ENCODE measurements at places on chromosomes 2 and 18.

- no peak for DNase-seq
Measured at GRCh38 chr2:241595600-241596140, 37.1 kb downstream of the BOK start.

- no peak for DNase-seq
Measured at GRCh38 chr2:18750672-18751554, 161.5 kb upstream of the NT5C1B start.

DNA sequence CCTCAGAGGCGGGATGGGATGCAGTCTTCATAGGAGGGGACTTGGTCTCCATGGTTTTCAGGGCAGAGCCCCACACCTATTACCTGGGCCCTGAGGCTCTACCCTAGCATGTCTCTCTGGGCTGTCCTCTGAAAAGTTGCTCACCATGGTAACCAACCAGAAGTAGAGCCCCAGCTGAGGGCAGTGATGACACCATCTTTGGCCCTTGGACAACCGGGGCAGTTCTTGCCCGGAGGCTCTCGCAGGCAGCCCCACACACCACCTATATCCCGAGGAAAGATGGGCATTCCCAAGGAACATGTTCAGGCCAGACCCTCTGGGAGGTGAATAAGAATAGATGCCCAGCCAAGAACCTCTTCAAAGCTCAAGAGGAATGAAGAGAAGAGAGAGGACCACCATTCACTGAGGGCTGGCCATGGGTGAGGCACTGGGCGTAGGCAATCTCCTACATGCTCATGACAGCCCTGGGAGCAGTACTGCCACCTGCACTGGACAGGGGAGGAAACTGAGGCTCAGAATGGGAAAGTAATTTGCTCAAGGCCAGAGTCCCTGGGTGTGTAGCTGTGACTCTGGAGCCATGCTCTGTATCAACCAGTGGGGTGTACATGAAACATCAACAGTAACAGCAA is 72.5 kb downstream of the HS1BP3 start:
- DNase-seq = no peak

- DNase-seq = no peak
Measured at GRCh38 chr2:150127346-150127990, 360.0 kb downstream of the RND3 start.

GRCh38 chr2:46798998-46799698 is 116.5 kb downstream of the MCFD2 start:
- no peak for DNase-seq
